Renal cortex interstitium (tissue), 15 donors: ENCODE measurements at places on chromosomes 2 and 18.

- DNase-seq: no peak
These were observed 358.5 kb downstream of the ALK start for GRCh38 chr2:29562896-29563295.

GRCh38 chr2:241965931-241966412 is 96.4 kb downstream of the RTP5 start:
- no peak for DNase-seq

GRCh38 chr2:189146553-189146952 is 33.0 kb downstream of the COL5A2 start:
- no peak for DNase-seq

- DNase-seq: no peak
These were observed 21.5 kb downstream of the MEIS1 start for GRCh38 chr2:66456183-66457041.

- DNase-seq: no peak
These were observed 8.9 kb upstream of the REL start for GRCh38 chr2:60872510-60872928.

DNA sequence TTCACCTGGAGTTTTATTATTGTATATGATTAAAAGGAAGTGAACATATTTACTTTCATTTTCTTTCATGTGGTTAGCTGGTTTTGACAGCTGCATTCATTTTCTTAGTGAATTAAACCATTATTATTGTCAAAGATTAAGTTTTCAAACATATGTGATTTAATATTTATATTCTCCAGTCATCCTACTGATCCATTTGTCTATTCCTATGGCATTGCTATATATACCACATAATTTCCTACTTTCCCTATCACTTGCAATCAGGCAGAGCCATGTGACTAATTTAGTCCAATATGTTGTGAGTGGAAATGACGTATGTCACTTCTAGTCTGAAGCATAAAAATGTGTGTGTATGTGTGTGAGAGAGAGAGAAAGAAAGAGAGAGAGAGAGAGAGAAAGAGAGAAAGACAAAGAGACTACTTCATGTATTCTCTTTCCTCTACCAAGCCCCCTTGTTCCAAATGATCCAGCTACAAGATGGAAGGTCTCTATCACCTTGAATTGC is 12.0 kb upstream of the TACR1 start:
- DNase-seq: no peak

DNA sequence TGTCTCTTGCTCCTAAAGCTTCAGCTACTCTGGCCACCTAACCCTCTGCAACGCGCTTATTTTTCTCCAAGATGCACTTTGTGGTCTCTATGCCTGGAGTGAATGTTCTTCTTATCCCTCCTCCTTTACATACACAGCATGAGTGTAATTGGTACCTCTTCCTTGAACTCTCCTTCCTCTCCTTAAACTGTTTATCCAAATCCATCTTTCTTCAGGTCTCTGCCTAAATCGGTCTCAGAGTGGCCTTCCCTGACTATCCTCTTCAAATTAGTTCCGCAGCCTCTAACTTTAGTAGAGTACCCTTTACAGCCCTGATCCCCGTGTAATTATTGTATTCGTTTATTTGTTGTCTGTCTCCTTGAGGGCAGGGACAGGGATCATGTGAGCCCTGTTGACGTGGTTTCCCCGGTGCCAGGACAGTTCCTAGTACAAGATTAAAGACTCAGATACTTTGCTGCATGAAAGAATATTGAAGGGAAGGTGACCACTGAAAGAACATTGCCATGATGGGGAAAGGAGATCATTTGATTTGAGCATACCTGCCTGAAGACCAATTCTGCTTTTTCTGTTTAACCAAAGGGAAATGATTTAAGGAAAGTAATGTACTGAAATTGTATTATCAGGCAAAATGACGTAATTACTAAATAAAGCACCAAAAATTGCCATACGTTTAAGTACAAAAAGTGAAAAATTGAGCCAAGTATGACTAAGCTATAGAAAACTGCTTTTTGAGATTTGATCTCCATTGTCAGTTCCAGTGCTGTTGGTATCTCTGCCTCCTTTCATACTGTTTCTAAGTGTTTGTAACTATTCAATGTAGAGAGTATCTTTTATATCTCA is 1.2 kb downstream of the CNOT9 start:
- no peak for DNase-seq

GRCh38 chr2:40127890-40128557 is 323.9 kb downstream of the SLC8A1 start:
- no peak for DNase-seq

DNA sequence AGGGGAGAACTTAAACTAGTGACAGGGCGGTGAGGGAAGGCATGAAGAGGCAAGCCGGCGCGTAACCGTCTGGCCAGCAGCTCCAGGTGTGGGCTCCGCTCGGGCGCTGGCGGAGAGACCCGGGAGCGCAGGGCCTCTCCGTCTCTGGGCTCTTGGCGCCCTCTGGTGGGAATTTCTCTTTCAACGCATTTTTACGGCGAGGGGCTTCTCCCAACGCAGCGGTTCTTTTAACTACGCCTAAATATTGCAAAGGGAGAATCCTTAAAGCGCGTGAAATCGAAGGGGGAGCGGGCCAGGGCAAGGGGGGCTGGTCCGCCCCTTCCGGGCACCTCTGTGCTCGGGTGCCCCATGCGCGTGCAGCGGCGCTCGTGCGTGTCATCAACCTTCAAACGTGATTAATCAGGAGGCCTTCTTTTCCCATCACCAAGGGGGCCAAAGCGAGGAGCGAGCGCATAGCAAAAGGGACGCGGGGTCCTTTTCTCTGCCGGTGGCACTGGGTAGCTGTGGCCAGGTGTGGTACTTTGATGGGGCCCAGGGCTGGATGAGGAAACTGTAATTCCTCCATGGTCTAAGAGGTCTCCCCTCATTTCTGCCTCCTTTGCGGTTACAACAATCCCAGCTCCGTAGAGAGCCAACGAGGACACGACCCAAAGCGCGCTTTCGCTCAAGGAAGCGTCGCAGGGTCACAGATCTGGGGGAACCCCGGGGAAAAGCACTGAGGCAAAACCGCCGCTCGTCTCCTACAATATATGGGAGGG is 762 bp upstream of the GAD1 start:
- no peak for DNase-seq
